ENCODE measurements at places on chromosomes 16 and 17.

- no peak for DNase-seq
Observed at GRCh38 chr17:68576811-68577496, 24.2 kb downstream of the FAM20A start.

DNA sequence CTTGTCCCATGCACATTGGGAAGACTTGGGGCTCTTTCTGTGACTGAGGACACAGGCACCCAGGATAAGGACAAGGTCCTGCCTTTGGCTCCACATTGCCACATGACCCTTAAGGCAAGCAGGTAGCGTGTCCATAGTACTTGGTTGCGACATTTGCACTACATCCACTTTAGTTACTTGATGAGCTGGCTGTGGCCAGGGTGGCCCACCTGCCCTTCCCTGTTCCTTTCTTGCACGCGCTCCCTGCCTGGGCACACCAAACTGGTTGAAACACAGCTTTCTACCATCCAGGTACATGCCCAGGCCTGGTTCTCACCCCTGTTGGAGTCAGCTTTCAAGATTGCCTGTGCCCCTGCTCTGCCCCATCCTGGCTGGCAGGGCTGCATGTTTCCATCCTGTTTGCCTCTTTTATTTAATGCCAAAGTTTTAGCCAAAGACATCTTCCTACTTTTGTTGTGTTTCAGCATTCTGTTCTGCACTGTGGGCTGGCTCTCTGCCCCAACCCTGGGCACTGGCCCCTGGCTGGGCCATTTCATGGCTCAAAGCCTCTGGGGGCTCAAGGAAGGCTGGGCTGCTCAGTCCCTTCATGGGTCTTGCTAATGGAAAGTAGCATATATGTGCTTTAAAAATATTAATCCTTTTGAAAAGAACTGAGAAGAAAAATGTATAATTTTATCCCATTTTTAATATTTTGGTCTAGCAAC, 3.2 kb downstream of the B3GNT9 start:
- no peak for DNase-seq

DNA sequence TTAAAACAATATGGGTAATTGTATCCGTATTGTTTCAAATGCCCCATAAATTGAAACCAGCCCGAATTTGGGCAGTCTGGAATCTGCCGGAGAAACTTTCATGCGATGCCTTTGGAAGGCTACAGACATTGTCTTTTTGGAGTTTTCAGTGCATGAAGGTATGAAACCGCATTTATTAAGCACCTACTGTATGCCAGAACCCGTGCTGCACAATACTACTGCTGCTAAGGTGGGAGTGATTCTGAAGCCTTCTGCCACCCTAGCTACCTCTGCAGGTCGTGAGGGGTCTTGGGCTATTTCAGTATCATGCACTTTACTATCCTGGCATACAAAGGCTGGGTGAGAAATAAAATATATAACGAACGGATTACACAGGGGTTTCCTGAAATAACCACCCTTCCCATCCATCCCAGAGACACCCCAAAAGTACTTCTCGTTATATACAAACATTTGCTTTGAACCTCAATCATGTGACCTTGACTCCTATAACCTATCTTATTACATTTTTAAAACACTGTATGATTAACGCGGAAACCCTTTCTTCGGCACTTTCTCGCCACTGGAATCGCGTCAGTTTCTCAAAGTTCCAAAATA, 1.0 kb upstream of the MSI2 start:
- DNase-seq = no peak

DNA sequence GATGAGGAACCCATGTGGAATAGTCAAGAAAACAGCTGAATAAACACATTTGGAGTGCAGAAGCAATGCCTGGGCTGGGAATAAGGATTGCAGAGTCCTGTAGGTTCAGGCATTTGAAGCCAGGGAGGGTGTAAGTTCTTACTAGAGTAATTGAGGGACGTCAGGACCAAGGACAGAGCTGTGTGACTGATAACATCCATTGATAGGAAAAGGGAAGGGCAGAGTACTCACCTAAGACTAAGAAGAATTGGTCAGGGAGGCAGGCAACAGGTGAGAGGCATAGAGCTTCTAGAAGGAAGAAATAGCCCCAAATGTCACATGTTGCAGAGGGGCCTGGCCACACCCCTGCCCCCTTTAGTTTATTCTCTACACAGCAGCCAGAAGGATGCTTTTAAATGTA, 79.8 kb upstream of the TMEM132E start:
- DNase-seq = no peak

DNA sequence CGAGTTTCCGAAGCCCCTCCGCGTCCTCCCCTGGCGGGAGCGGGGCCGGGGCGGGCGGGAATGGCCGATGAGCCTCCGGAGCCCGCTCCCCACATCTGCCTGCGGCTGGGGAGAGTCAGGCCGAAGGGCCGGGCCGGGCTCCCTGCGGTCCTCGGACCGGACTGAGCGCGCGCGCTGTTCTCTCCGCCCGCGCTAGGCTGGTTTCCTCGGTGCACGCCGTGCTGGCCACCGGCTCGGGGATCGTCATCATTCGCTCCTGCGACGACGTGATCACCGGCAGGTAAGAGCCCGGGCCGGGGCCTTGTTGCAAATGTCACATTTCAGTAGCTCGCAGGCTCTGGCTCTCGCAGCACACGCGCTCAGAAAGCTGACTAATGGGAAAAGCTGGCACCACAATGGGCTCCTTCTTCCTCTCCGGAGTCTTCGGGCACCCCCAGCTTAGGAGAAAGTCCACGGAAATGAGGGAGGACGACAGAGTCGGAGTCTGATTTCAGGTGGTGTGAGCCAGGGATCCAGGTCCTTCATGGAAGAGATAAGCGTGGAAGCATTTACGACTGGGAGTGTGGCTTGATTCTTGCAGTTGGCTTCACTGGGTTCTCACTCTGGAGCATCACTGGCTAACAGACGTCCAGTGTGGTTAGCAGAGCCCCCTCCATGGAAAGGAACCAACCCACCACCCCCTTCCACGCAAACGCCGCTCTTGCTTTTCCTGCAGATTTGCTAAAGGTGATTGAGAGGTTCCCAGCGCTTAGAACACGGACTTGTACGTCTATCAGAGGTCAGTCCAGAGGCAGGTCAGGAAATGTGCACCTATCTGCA, 715 bp downstream of the TLCD3A start:
- DNase-seq = peak; percentile 48

- DNase-seq = no peak
Observed at GRCh38 chr16:73037331-73037745, 10.6 kb downstream of the ZFHX3 start.

- no peak for DNase-seq
Observed at GRCh38 chr17:2551493-2551892, 39.8 kb upstream of the METTL16 start.

- no peak for DNase-seq
Observed at GRCh38 chr16:59394526-59394925, 660.4 kb upstream of the GOT2 start.

DNA sequence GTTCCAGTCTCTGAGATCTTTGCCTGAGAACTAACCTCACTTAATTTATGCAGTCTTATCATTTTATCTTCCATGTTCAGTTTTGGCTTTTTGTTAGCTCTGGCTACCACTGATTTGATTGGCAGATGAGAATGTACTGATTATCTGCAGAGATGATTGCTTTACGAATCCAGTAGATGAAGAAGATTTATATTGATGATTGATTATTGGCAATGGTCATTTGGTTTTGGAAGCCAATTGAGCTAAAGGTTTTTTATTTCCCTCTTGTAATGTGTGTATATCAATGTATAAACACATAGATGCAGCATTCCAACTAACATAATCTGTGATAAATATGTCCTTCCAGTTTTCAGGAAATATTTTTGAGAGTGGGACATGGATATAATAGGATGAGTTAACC, 763.6 kb downstream of the CDH11 start:
- no peak for DNase-seq

DNA sequence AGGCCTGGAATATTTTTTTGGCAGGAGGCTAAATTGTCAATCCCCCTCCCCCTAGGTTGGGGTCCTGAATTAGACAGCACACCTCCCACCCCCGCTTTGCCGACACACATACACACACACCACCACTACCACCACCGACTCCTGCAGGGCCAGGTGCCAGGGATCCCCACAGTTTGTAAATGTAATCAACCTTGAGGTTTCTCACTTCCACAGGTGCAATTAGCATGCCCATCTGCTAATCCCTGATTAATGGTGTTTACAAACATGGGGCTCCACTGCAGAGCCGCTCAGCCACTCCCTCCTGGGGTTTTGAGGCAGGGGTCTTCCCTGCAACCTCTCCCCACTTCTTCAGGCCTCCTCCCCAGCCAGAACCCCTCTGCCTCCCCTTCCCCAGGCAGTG, 11.8 kb downstream of the MRM1 start:
- DNase-seq = no peak

- no peak for DNase-seq
Observed at GRCh38 chr17:57589151-57590034, 155.7 kb downstream of the CCDC182 start.

DNA sequence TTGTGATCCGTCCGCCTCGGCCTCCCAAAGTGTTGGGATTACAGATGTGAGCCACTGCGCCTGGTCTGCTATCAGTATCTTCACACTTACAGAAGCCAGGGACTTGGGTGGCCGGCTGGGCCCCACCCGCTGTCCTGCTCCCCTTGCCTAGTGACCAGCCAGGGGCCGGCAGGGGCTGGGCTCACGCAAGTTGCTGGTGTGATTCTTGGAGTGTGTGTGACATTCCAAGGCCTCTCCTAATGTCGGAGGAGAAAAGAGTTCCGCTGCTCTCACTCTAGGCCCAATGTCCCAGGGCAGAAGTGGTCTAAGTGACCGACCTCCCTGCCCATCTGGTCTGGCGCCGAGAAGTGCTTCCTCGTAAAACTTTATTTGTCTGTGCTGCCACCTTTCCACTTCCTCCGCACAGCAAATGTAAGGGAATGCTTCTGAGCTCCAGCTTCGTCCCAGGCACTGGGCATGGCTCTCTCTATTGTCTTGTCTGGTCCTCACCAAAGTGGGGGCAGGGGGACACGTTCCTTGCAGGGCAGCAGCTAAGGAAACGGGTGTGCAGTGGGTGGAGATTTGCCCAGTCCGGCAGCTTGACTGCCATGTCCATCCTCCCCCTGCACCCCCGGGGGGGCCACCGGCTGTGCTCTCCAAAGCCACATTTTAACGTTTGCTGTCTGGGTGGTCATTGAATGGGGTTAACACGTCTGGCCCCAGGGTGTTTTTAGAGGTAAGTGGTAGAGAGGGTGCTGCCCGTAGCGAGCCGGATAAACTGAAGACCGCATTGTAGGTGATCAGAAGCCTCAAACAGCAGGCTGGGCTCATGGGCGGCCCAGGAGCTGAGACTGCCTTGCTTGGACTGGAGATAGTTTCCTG, 7.8 kb upstream of the GSE1 start:
- no peak for DNase-seq

DNA sequence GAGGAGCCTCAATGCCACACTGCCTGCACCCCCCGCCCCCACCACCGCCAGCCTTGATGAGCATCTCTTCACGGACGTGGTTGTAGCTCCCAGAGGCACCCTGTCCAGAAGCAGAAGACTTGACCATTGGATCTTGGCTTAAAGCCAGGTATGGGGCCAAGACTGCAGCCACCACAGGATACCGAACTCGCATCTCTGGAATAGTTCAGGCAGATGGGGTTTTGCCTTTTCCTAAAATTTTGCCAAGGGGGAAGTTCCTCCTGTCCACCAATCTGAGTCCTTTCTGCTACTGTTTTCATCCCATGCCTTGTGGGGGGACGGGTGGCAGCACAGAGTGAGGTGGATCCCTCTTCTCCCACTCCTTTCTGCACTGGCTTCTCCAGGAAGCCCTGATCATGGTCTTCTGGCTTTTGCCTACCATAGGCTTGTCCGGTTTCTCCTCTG, 939 bp downstream of the CORO6 start:
- DNase-seq = no peak

GRCh38 chr17:77875051-77875780, 83.3 kb upstream of the TNRC6C start:
- DNase-seq = no peak

DNA sequence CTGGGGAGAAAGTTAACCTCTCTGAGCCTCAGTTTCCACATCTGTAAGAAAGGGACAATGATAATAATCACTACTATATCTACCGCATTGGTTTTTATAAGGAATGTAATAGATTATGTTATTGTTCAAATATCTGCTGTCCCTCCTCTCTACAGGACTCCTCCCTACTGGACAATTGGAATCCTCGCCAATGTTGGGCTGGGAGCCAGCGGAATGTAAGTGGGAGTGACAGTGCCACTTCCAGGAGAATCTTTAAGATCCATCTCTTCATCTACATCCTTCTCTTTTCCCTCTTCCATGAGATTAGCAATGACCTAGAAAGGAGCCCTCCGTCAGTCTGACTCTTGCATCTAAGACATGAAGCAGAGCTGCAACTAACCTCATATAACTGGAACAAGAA, 95.1 kb downstream of the GRIN2A start:
- DNase-seq = no peak

DNA sequence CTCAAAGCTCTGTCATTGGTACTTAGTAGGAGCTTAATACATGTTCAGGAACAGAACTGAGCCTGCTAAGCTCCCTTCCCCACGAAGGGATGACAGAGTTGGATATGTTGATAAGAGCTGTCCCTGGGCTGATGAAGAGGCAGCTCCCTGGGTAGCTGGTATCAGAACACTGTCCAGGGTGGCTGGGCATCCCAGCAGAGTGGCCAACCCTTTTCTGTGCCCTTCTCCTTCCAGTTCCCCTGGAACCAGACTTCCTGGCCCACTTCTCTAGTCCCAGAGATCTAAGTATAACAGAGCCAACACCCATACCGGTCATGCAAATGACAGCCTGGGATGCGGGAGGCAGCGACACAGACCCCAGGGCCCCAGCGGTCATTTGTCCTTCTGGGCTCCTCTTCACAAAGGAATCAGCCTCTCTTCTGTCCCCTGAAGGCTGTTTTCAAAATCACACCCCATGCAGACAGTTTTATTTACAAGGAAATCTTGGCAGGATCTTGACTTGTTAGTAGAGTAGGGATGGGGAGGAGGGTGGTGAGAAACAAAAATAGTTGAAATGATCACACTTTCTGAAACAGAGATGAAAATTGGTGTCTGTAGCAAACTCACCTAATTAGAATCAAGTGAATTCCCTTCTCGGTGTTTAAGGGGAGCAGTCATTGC, 1.4 kb upstream of the RHBDL3 start:
- no peak for DNase-seq

GRCh38 chr17:63716426-63716825, 16.5 kb upstream of the LIMD2 start:
- DNase-seq = no peak

- no peak for DNase-seq
Observed at GRCh38 chr16:89116341-89117226, 22.9 kb downstream of the ACSF3 start.

GRCh38 chr17:69468207-69468606, 53.7 kb downstream of the MAP2K6 start:
- DNase-seq = no peak

- no peak for DNase-seq
Observed at GRCh38 chr17:17763136-17763535, 73.7 kb downstream of the SREBF1 start.

DNA sequence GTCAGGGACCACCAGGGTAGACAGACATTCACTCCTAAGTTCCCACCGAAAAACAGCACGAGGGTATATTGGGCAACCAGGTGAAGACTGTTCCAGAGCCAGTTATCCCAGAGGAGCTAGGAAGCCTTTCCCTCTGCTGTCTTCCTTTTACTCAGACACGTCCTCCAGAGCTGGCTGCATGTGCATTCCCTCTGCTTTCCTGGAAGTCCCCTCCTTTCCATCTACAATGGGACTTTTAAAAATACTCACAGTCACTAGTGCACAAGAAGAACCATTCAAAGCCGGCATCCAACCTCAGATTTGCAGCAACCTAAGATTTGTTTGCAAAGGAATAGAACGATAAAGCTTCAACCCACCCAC, 32.5 kb upstream of the CRISPLD2 start:
- no peak for DNase-seq
